CD4-positive, alpha-beta T cell treated with Interferon gamma for 1 hour (primary cell): ENCODE measurements at places on chromosomes 13 and 19.

DNA sequence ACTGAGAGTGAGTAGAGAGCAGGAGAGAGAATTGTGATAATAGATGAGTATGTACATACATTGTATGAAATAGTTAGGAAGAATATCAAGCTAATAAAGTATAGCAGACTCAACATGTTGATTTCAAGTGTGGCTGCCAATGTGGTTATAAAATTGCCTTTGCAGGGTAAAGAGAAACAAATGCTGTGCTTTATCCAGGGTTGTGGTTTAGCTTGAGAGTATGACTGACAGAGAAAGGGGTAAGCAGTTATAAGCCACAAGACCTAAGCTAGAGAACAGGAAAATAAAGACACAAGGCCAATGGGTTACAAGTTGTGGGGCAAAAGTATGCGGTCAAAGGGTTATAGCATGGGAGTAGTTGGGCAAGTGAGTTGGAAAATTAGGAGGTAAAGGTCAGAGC lies 1217.5 kb downstream of the DIAPH3 start:
- DNase-seq: no peak

DNA sequence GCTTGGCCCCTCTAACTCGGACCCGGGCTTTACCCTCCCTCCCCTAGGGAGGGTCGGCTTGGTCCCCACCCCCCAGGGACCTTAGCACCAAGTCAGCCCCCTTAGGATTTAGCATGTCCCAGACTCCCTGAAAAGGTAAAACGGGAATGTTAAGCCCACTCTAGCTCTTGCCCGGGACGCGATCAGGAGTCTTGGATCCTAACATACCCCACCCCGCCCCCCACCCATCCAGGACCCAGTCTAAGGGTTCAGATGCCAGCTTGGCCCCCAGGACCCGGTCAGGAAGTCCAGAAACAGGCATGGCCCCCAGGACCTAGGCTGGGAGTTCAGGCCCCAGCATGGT lies 437 bp downstream of the EPOR start:
- no peak for DNase-seq

DNA sequence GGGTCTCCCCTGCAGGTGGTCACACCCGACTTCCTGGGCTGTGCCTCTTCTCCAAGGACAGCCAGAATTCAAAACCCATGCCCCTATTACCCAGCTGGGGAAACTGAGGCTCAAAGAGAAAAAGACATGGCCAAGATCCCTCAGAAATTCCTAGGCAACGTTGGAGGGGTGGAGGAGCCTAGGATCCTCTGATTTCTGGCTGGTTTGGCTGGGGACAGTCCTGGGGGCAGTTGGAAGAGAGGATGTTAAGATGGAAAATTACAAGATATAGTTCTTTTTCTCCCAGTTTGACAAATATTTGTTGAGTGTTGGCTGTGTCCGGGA lies 2.4 kb downstream of the VASP start:
- no peak for DNase-seq

DNA sequence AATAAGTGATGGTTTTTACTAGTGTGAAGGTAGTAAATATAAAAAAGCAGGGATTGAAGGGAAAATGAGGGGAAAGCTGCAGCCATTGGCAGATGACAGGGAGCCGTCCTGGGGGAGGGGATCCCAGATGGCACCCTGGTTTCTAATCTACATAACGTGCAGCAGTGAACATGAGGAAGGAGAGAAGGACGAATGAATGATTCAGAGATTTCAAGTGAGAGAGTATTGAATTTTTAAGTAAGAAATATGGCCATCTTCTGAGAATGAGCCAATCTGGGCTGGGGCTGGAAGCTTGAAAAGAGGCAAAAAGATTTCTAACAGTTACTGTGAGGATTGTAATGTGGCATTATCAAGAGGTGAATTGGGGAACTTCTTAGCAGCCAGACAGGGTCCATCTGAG lies 414.2 kb downstream of the MYO16 start:
- DNase-seq: no peak

- DNase-seq: no peak
Observed at GRCh38 chr13:114328034-114328433, 13.7 kb downstream of the CHAMP1 start.

DNA sequence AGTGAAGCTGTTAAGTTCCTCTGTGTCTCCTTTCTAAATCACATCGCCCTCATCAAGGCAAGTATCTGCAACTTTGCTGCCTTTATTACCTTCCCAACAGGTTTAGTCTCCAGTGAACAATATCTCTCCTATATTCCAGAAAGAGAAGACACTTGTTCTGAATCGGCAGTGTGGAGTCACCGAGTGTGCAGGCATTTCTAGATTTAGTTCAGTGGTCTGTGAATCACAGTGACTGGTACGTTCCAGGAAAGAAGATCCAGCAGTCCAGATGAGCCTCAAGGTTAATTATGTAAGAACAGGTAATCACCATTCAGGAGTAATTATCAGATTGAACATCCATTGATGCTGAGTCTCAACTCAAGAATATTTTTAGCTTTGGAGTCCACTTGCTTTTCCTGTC lies 497.0 kb downstream of the FOXO1 start:
- no peak for DNase-seq
